Neuronal stem cell (in vitro differentiated cells): ENCODE measurements at places on chromosomes 3 and 15.

GRCh38 chr15:31435261-31435911, 108.8 kb downstream of the KLF13 start:
- peak; percentile 30 for DNase-seq

DNA sequence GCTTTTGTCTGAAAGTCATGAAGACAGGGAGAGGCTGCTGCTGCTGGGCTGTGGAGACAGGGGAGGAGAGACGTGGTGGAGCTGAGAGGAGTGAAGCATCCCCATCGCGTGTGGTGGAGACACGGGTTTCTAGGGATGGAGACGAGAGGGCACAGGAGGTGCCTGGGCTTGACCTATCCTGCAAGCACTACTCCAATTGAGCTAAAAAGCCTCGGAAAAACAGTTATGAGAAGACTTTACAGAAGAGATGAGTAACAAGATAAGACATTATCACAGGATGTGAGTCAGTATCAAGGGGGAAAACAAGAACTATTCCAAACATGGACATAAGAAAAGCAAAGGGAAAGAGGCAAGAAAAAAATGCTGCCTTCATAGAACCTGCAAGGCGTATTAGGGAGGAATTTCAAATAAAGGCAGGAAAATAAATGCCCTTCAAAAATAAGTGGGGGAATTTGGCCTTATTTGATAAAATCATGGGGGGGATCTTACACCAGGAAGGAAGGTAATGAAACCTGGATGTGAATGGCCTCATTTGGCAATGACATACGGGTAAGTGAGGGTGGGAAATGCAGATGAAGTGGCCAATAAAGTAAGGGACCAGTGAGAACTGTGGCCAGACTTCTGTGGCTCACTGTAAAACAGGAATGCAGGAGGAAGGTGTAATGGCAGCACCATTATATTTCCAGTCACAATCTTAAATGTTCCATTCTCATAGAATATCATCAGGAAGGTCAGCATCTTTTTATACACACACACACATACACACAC, 97.9 kb downstream of the PLD1 start:
- no peak for DNase-seq

- DNase-seq = no peak
These were observed 32.7 kb downstream of the RARB start for GRCh38 chr3:25460751-25461150.

GRCh38 chr15:87349181-87349580, 907.4 kb downstream of the NTRK3 start:
- DNase-seq = no peak

DNA sequence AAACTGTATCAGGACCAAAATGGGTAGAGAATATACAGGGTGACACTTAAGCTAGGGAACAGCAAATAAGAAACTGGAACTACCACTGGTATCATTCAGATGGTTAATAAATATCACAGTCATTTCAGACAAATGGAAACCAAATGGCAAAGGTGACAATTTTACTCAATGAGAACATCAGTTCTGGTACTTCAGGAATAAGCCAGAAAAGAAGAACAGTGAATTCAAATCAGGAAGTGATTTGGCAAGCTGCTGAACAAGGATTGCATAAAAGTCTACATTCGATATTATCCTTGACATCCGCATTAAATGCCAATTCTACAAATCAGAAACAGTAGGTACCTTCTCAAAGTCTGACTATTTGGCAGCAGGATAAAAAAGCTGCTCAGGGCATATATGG, 23.5 kb upstream of the STIMATE start:
- no peak for DNase-seq

DNA sequence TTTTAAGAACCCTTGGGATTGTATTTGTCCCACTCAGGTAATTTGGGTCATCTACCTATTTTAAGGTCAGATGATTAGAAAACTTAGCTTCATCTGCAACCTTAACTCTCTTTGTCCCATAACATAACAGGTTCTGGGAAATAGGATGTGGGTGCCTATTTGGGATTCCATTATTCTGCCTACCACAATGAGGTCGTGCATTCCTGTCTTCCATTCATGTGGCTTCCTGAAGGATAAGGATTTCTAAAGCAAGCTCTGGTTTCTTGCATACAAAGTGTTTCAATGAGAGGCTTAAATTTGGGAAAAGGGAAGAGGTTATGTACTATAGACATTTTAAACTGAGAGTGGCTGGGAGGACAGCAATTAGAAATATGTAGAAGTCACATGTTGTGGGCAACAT, 190.3 kb downstream of the MCTP2 start:
- DNase-seq = no peak

DNA sequence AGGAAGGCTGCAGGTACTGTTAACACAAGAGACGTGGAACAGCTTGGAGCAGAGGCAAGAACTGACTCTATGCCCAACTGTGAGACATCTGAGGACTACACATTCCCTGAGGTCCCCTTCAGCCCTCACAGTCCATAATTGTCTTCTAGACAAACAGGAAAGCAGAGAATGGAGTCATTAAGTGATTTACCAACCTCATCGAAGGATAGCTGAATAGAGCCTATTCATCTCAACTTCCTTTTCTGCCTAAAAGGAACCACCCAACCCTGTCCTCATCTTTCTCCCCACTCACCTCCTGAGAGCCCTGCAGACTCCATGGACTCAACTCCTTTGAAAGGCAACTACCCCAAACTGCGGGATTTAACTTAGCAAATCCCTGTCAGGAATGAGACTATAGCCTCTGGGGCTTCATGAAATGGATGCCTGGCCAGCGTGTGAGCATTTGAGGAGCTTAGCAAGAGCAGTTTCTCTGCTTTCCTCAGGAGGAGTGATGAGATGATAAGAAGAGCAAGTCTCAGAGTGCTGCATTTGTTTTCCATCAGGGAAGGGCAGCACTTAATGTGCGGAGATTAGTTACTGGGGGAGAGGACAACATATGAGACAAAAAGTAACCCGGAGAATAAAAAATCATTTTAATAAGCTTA, 61.5 kb upstream of the FILIP1L start:
- no peak for DNase-seq

DNA sequence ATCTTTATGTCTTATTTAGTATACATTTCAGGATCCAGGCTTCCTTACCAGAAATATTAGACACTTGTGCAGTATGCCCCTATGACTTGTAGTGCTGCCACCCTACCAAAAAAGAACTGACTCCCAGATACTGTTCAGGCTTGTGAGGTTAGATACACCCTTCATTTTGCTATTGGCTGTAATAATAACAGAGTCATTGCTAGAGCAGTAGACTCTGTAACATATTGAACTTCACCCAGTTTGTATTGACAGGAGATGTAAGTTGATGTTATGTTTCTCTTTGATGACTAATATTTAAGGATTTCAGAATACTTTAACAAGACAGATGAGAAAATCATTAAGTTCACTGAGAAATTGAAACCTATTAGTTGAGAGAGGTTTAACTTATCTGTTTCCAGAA, 32.9 kb downstream of the RNF111 start:
- DNase-seq = no peak

- no peak for DNase-seq
These were observed 203.8 kb downstream of the UACA start for GRCh38 chr15:70559265-70560239.

GRCh38 chr3:31137718-31138465, 243.4 kb upstream of the GADL1 start:
- DNase-seq = no peak

- no peak for DNase-seq
These were observed 289.2 kb downstream of the CTNNB1 start for GRCh38 chr3:41488501-41488900.

- DNase-seq = no peak
These were observed 83.3 kb upstream of the SLITRK3 start for GRCh38 chr3:165279471-165279870.

DNA sequence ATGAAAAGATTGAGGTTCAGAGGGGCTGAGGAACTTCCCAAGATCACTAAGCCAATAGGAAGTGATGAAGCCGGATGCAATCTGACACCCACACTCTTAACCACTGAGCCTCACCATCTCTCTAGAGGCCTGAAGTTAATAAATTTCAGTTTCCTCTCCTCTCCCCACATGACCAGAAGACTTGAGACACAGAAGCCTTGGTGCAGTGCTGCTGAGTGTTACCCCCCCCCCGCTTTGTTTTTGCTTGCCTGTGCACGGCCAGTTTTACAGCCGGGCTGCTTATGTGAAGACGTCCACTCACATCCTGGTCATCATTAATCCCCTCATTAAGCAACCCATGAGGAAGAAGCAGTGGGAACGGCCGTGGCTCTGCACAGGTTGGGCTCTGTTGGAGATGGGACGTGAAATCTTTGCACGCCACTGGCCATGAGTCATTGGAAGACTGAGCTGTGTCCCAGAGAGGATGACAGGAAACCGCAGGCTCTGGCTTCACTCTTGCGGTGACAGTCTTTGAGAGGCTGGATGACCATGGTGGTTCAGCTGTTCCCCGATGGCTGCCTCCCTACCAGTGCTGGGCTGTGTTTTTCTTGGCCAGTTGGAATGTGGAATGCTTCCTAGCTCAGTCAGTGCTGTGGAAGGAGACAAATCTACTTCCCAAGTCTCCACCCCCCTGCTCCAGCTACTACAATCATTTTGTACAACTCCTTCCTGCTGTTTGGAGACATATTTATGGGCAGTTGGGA, 232.6 kb upstream of the LRTM1 start:
- DNase-seq = no peak

DNA sequence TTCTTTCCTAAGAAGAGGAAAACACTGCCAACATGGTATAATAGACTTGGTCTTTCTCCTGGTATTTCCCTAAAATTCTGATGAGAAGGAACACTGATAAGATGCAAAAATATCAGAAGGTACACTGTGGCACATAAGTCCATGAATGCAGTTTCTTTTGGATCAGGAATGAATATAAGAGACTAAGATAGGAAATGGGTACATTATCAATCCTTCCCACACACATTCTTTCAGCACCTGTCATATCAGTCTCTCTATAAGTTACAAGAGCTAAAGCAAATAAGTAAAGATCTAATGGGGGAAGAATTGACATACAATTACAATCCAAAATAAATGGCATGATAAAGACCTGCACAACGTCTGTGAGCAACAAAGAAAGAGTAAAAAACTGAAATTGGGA, 1101.0 kb downstream of the ROBO2 start:
- no peak for DNase-seq

- no peak for DNase-seq
These were observed 54.0 kb upstream of the NEO1 start for GRCh38 chr15:72998226-72998625.

- no peak for DNase-seq
These were observed 9.5 kb downstream of the CHSY1 start for GRCh38 chr15:101242160-101242998.

- DNase-seq = no peak
These were observed 2.4 kb downstream of the CCNDBP1 start for GRCh38 chr15:43187544-43188155.

DNA sequence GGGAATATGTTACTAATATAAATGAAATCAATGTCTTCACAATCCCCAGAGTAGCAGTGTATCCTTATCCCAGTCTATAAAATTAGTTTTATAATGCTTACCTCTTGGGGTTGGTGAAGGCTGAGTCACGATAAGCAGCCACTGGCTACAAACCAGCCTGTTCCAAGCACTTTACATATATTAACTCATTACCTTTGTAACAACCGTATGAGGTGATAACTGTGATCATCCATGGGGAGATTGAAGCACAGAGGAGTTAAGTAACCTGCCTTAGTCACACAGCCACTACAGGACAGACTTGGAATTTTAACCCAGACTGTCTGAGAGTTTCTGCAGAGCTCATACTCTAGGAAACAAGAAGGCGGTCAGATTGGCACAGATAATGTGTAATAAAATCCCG, 43.3 kb upstream of the MITF start:
- DNase-seq = no peak

- DNase-seq = no peak
These were observed 34.2 kb downstream of the TXNRD3 start for GRCh38 chr3:126620738-126621137.

- DNase-seq = no peak
These were observed 17.0 kb downstream of the TGM5 start for GRCh38 chr15:43249699-43250203.

DNA sequence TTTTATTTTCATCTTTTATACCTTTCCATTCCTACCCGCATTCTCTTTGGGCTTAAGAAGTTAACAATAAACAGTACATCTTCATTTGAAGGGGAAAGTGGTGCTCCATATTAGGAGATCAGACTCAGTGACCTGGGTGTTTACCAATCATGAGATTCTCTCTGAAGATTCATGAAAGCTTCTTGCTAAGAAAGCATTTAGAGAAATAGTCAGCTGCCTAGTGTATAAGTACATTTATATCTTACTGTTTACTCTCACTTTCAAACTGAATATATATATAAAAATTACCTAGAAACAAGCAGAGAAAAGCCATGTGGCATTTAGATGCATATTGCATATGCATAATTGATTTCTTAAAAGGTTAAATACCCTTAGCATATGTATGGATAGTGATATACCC, 100.5 kb downstream of the KCNH8 start:
- no peak for DNase-seq

DNA sequence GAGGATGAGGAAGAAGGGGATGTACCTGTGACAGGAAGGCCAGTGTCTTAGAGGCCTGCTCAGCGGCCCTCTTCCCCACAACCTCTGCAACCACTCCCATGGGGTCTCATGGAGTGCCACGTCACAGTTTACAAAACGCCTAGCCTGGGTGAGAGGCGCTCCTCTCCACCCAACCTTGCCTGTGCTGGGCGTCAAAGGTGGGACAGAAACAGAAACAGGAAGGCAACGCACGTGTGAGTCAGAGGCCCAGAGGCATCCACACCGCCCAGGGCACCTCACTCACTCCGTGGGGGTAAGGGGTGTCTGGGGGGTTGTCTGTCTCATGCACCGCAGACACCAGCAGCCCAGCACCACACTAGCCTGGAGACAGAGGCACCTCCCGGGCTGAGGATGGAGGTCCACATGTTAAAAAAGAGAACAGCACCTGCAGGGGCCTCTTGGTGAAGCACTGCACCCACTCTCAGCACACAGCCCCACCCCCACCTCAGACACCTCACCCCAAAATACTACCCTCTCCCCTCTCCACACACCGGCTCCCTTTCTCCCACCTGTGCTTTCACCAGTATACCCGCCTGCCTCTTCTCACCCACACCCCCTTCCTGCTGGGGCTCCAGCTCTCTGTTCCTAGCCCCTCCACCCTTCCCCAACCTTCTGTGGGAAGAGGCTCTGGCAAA, 4.7 kb upstream of the CALML4 start:
- DNase-seq = no peak

DNA sequence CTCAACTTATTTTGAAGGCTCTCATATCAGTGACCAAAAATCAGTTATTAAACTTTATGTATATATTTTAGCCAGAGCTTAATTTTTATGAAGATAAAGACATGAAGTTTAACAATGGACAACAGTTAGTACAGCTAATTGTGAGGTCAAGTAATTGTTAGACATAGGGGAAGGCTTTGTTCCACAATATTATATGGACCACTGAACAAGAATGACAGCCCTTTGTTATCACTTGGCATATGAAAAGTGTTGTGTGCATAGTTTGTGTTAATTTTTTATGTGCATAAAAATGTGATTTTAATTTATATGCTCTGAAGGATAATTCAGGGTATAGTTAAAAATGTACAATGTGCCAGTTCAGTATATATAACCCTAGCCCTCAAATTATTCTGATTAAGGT, 12.0 kb downstream of the DNAJC19 start:
- no peak for DNase-seq
